HCT116 (cell line): ENCODE measurements at places on chromosomes 6 and 20. TPM values are rescaled to one million over a fixed set of nuclear protein-coding genes. Genes with fewer than 3 reads are reported as not detected.

LHFPL5 gene
- 0.71 TPM for total RNA-seq

TCP11 gene
- not detected for total RNA-seq

LPA gene
- total RNA-seq, result not detected

HSPA12B gene
- total RNA-seq, result not detected

PARD6B gene
- 41.3 TPM for total RNA-seq

MYLK4 gene
- total RNA-seq, result 0.27 TPM

CD93 gene
- 0.07 TPM for total RNA-seq

CLPSL2 gene
- total RNA-seq, result 1.7 TPM

SIRPD gene
- not detected for total RNA-seq

COL21A1 gene
- not detected for total RNA-seq

- H3K36me3 ChIP-seq, result no peaks in the 10 kb centered on the region
- H3K4me1 ChIP-seq, result no peaks in the 10 kb centered on the region
- no peak overlapping the region for H3K27ac ChIP-seq
- no peak overlapping the region for H3K4me3 ChIP-seq
These were observed 87.1 kb upstream of the SYNDIG1 start for GRCh38 chr20:24382331-24382730.

GRCh38 chr6:84868149-84868548 lies 103.8 kb upstream of the TBX18 start:
- H3K4me3 ChIP-seq, result no peak overlapping the region
- no peak overlapping the region for H3K27ac ChIP-seq
- no peak for DNase-seq
- H3K27me3 ChIP-seq, result peaks cover 4% of the 10 kb centered on the region; the same call in 1 of the 2 replicates

GRCh38 chr6:100803264-100804045 lies 77.7 kb downstream of the ASCC3 start:
- no peaks in the 10 kb centered on the region for H3K27me3 ChIP-seq
- no peak overlapping the region for H3K27ac ChIP-seq
- H3K36me3 ChIP-seq, result no peaks in the 10 kb centered on the region; the same call in 1 of the 2 replicates
- no peak for DNase-seq
- no peaks in the 10 kb centered on the region for H3K4me1 ChIP-seq

- no peaks in the 10 kb centered on the region for H3K27me3 ChIP-seq
- H3K4me3 ChIP-seq, result no peak overlapping the region
- DNase-seq, result no peak
- H3K4me1 ChIP-seq, result peaks cover 3% of the 10 kb centered on the region; the same call in 1 of the 2 replicates
- no peaks in the 10 kb centered on the region for H3K36me3 ChIP-seq
- H3K27ac ChIP-seq, result no peak overlapping the region
These were observed 291.3 kb downstream of the ALDH8A1 start for GRCh38 chr6:134658596-134658995.

GRCh38 chr6:89975366-89975765 lies 81.1 kb downstream of the GJA10 start:
- H3K27me3 ChIP-seq, result no peaks in the 10 kb centered on the region
- H3K36me3 ChIP-seq, result no peaks in the 10 kb centered on the region
- no peaks in the 10 kb centered on the region for H3K4me1 ChIP-seq
- no peak overlapping the region for H3K4me3 ChIP-seq

DNA sequence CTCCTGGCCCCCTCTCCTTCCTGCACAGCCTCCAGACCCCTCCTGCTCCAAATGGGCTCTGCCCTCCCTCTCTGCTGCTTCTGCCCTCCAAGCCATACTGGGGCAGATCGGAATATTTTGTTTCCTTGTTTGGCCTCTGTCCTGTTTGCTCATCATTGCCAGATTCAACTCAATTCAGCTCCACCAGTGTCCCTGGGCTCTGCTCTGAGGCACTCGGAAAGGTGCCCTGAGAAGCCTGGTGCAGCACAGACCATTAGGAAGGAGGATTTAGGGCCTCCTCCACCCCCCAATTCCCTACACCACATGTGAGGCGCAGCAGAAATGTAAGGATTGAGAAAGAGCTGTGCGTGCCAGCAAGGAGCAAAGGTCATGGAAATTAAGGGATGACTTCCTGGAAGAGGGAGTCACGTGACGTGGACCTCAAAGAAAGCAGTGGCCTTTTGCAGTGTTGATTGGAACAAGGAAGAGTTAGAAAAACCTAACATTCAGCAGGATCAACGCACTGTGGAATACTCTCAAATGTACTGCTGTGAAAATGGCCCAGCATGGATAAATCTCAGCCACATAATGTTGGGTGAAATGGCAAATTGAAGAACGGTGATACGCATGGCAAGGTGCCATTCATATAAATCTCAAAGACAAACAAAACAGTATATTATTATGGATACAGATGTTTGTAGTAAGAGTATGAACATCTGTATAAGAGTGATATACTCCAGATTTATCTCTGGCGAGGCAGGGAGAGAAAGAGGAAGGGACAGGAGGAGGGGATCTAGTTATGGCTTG lies 229.5 kb upstream of the RNF24 start:
- peaks cover 4% of the 10 kb centered on the region; the same call in 1 of the 2 replicates for H3K4me1 ChIP-seq
- H3K27ac ChIP-seq, result no peak overlapping the region
- H3K4me3 ChIP-seq, result no peak overlapping the region
- no peaks in the 10 kb centered on the region for H3K27me3 ChIP-seq

DNA sequence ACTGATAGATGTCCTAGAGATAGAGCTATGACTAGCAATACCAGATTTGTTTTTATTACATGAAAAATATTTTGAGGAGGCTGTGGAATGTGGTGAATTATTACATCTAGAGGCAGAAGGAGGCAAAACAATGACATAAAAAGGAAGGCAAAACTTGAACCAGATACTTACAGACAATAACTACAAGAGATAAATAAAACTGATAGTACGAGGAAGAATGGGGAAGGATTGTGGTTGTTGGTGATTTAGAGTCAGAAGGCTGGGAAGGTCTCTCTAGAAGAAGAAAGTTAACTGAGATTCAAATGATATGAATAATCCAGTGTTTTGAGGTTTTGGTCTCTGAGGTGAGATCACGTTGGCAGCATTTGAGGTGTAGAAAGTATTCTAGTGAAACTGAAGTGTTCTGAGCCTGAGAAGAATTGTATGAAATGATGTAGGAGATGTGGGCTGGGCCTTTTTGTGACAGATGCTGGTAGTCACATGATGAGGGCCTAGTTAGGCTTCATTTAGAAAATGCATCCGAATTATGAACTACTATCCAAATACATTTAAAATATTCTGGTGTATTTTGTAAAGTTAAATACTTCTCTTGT lies 589.1 kb downstream of the EYS start:
- no peak overlapping the region for H3K4me3 ChIP-seq
- no peak overlapping the region for H3K27ac ChIP-seq
- no peaks in the 10 kb centered on the region for H3K27me3 ChIP-seq
- H3K36me3 ChIP-seq, result no peaks in the 10 kb centered on the region
- no peaks in the 10 kb centered on the region for H3K4me1 ChIP-seq

GRCh38 chr6:24990236-24990845 lies 54.6 kb upstream of the RIPOR2 start:
- H3K4me1 ChIP-seq, result no peaks in the 10 kb centered on the region
- no peaks in the 10 kb centered on the region for H3K27me3 ChIP-seq
- no peaks in the 10 kb centered on the region for H3K36me3 ChIP-seq
- H3K27ac ChIP-seq, result no peak overlapping the region
- no peak for DNase-seq

- H3K4me3 ChIP-seq, result no peak overlapping the region
- peaks cover 18% of the 10 kb centered on the region; the same call in 1 of the 2 replicates for H3K27me3 ChIP-seq
- H3K36me3 ChIP-seq, result no peaks in the 10 kb centered on the region
- DNase-seq, result no peak
- H3K27ac ChIP-seq, result no peak overlapping the region
- no peaks in the 10 kb centered on the region for H3K4me1 ChIP-seq
These were observed 16.2 kb upstream of the CHRNA4 start for GRCh38 chr20:63377256-63377941.

- H3K27me3 ChIP-seq, result no peaks in the 10 kb centered on the region
- no peak for DNase-seq
- peaks cover 2% of the 10 kb centered on the region; the same call in 1 of the 2 replicates for H3K4me1 ChIP-seq
- no peak overlapping the region for H3K4me3 ChIP-seq
These were observed 43.6 kb downstream of the REPS1 start for GRCh38 chr6:138944412-138944811.

- no peaks in the 10 kb centered on the region for H3K27me3 ChIP-seq
- no peak overlapping the region for H3K4me3 ChIP-seq
- no peaks in the 10 kb centered on the region for H3K36me3 ChIP-seq
- H3K27ac ChIP-seq, result no peak overlapping the region
These were observed 190.6 kb downstream of the MANEA start for GRCh38 chr6:95767897-95768463.

DNA sequence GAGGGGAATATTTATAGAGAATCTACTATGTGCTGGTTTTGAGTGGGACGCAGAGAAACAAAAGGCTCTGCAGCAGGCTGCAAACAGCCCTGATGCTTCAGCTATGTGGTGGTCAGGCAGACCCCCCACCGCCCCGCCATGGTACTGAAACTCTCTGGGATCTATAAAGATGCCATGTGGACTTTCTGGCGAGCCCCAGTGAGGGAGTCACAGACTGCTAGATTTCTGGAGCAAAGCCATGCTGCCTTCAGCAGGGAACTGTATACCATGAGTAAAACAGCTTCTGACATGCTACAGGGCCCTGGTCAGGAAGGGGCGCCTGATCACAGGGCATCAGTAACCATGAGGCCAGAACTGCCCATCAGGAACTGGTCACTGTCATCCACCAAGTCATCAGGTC lies 19.2 kb upstream of the BPIFB1 start:
- H3K27me3 ChIP-seq, result 0 out of 2 replicates have a peak, but pooled peaks cover 4% of the 10 kb centered on the region
- H3K4me3 ChIP-seq, result no peak overlapping the region
- no peak overlapping the region for H3K27ac ChIP-seq
- H3K36me3 ChIP-seq, result no peaks in the 10 kb centered on the region
- no peak for DNase-seq

GRCh38 chr6:56838965-56839364 lies 115.9 kb upstream of the BEND6 start:
- H3K27me3 ChIP-seq, result no peaks in the 10 kb centered on the region
- peaks cover 38% of the 10 kb centered on the region for H3K4me1 ChIP-seq
- DNase-seq, result no peak
- H3K36me3 ChIP-seq, result no peaks in the 10 kb centered on the region
- H3K4me3 ChIP-seq, result no peak overlapping the region

DNA sequence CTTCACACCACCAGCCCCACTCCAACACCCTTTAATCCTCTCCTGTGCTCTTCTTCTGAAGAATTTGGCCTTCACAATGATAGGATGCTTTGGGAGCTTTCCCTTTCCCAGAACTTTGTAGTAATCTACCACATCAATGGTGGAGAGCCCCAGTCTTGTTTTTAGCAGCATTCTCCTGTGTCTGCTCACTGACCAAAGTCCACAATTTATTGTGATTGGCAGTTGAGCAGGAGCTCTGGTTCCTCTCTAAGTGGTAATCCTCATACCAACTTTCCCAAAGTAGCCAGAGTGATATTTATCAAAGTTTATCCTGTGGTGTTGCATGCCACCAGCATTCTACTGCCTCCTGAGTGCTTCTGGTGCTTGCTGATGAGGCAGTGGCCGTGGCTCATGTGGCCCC lies 29.0 kb upstream of the OPN5 start:
- no peak overlapping the region for H3K4me3 ChIP-seq
- H3K36me3 ChIP-seq, result no peaks in the 10 kb centered on the region
- H3K4me1 ChIP-seq, result no peaks in the 10 kb centered on the region

- no peak for DNase-seq
- no peaks in the 10 kb centered on the region for H3K4me1 ChIP-seq
- H3K36me3 ChIP-seq, result no peaks in the 10 kb centered on the region
These were observed 64.8 kb downstream of the TSHZ2 start for GRCh38 chr20:53036992-53037391.

DNA sequence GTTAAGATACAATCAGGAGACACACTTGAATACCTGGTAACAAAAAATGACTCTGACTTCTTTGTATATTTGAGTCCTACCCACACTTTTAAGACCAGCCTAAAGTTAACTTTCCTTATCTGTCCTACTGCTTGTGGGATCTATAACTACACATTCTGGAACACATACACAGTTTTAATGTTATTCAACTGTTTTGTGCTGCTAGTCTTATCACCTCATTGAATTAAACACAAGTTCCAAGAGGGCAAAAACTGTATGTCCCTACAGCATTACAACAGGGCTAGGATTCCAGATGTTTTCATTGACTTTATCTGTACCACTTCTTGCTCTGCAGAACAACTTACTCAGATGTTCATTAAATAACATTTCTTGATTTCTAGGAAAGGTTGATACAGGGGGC lies 2.8 kb downstream of the HMGN3 start:
- peaks cover 4% of the 10 kb centered on the region; the same call in 1 of the 2 replicates for H3K4me1 ChIP-seq
- H3K4me3 ChIP-seq, result no peak overlapping the region
- no peak for DNase-seq
- H3K27ac ChIP-seq, result no peak overlapping the region

DNA sequence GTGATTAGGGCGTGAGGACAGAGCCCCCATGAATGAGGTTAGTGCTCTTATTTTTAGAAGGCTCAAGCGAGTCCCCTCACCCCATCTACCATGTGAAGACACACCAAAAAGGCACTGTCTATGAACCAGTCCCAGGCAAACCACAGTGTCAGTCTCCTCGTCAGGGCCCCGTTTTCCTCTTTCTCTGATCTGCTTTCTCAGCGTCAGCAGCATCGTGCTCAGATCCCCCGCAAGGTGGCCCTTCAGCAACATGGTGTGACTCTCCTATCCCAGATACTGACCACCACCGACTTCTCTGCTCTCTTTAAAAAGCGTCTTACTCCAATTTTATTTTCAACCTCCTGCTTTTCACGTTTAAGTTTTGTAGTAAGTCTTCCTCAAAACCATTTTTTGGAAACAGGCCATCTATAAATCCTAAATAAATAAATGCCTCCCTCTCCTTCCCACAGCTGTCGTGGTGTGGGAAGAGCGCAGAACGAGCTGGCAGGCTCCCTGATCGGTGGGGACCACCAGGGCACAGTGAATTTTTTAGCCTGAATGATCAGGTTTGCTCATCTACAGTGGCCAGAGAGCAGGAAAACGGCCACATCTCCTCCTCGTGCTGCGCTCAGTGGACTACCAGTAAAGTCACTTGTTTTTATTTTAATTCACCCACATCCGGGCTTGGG lies 113.1 kb downstream of the BMP7 start:
- DNase-seq, result no peak
- no peak overlapping the region for H3K4me3 ChIP-seq
- peaks cover 16% of the 10 kb centered on the region for H3K27me3 ChIP-seq
- H3K4me1 ChIP-seq, result no peaks in the 10 kb centered on the region

- no peaks in the 10 kb centered on the region for H3K4me1 ChIP-seq
- H3K27me3 ChIP-seq, result peaks cover 30% of the 10 kb centered on the region
- H3K27ac ChIP-seq, result no peak overlapping the region
- no peak overlapping the region for H3K4me3 ChIP-seq
These were observed 7.4 kb downstream of the PCK1 start for GRCh38 chr20:57568088-57568896.

- H3K36me3 ChIP-seq, result no peaks in the 10 kb centered on the region
- H3K4me3 ChIP-seq, result peak overlapping the region; percentile 16
- DNase-seq, result peak; percentile 86
- peaks cover 27% of the 10 kb centered on the region for H3K4me1 ChIP-seq
These were observed 95.3 kb downstream of the NFATC2 start for GRCh38 chr20:51447097-51447764.

DNA sequence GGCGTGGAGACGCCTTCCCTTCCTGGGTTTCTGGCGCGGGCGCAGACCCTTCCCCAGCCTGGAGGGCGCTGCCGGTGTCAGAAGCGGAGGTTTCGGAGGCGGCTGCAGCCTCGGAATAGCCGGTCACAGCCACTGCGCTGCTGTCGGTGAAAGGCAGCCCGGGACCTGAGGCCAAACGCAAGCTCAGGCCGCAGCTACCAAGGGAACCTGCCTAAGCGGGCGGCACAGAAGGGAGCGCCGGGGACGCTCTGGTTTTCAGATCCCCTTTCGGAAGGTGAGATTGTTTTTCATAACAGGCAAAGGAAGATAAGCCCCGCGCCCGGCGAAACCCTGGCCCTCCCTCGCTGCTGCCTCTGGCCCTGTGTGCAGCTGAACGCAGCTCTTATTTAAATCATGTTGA lies 116.5 kb downstream of the FAM120B start:
- H3K4me1 ChIP-seq, result no peaks in the 10 kb centered on the region
- no peak overlapping the region for H3K4me3 ChIP-seq
- H3K36me3 ChIP-seq, result no peaks in the 10 kb centered on the region
- no peak for DNase-seq
- H3K27ac ChIP-seq, result no peak overlapping the region
